ENCODE measurements at places on chromosomes 4 and X.

DNA sequence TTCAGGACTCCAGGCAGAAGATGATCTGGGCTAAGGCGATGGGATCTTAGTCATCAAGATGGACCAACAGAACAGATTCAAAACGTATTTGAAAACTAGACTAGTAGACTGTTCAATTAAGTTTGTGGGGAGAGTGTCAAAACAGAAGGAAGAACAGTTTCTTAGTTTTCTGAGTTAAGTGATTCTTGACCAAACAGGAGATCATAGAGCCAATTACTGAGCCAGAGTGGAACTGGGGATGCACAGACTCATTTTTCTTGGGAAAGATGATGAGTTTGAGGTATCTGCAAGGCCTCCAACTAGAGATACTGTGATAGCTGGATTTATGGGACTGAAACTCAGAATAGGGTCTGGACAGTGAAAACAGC lies 119.5 kb downstream of the REELD1 start:
- no peak for DNase-seq

GRCh38 chr4:150207871-150208270 lies 129.6 kb downstream of the DCLK2 start:
- DNase-seq: no peak

GRCh38 chr4:7430965-7431695 lies 3.6 kb downstream of the PSAPL1 start:
- DNase-seq: no peak

- DNase-seq: no peak
Observed at GRCh38 chr4:85762529-85762871, 287.6 kb downstream of the ARHGAP24 start.

DNA sequence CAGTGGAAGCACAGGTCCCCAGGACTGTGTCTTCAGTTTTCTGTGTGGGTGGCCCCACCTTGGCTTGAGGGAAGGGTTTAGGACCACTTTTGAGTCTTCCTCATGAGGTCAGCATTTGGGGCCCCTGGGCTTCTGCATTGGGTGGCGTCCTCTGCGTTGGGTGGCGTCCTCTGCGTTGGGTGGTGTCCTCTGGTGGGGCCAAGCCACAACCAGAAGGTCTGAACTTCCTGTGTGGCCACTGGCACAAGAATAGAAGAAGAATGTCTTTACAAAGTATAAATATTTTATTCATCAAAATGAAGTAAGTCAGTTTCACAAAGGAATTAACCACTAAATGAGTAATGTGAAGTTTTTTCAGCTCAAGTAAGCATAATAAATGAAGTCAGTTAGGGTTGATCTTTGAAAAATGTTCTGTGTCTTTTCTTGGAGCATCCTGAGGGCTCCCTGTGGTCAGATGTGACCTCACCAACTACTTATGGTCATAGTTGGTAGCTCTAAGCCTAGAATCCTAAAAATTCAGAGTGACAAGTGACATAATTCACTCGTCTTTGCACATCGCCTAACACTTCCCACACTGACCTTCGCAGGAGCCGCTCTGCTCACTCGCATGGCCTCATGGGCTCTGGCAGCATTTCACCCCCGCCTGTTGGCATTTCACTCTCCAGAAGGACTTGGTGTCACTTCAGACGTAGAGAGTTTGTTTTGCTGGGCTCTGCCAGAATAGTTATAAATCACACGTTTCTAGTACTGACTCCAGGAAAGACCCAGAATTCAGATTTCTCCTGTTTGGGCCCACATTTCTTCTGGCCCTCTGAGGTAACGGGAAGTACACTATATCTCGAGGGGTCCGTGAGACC lies 39.0 kb upstream of the HGFAC start:
- DNase-seq: no peak

DNA sequence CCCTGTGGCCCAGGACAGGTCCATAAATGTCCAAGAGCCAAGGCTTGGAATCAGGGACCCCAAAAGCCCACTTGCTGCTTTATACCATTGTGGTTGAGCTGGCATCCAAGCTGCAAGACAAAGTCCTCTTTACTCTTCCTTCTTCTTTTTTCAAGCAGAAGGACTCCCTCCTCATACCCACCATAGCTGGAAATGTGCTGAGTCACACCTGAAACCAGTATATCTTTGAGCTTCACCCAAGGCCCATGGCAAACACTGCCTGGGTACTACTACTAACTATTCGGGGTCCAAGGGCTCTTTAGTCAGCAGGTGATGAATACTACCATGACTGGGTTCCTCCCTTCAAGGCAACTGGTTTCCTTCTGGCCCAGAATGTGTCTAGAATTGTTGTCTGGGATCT lies 37.3 kb upstream of the NMU start:
- no peak for DNase-seq

GRCh38 chr4:156559346-156559745 lies 412.3 kb downstream of the PDGFC start:
- DNase-seq: no peak

DNA sequence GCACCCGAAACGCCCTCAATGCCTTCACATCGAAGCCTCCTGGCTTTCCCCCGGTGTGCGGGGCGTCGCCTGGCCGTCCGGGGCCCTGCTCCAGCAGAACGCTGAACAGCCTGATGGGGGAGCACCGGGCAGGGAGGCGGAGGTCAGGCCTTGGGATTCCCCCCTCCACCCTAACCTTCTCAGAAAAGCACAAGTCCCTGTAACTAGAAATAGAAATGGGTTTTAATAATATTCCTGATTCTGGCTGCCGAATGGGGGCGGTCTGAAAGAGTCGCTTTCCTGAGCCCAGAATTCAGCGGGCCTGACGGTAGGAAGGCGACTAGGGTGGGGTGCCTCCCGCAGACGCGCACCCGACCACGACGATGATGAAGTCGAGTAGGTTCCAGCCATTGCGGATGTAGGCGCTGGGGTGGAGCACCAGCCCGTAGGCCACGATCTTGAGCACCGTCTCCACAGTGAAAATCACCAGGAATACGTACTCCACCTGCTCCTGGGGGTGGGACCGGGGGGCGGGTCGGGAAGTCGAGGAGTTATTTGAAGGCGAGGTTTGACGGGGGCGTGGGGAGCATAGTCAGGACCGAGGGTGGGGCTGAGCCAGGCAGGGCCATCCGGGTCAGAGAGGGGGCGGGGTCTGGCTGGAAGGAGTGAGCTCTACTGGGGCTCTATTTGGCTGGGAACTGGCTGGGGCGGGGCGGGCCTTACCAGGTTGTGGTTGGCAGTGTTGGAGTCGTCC lies 2.5 kb downstream of the CACNA1F start:
- peak; percentile 81 for DNase-seq

DNA sequence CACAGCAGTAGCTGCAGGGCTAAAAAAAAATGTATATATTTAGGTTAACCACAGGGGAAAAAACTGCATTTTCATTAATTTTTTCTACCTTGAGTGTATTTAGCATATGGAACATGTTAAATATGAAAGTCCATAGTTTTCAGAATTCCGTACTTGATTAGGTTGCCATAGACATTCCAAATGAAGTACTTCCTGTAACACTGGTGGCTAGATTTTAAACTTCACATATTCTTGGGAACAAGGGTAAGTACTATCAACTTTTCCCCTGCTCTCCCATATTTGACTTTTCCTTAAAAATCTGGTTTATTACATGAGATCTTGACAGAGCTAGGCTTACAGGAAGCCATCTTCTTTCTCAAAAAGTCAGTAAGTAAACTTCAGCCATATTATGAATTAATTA lies 9.8 kb downstream of the SLC7A11 start:
- DNase-seq: no peak
